NCI-H446 treated with DMSO at 0.1 percent for 48 hours (cell line): ENCODE measurements at places on chromosomes 2 and 18.

GRCh38 chr2:226798422-226799210, 1.0 kb downstream of the IRS1 start:
- DNase-seq: no peak

- DNase-seq: no peak
Observed at GRCh38 chr2:222891890-222892289, 31.1 kb downstream of the ACSL3 start.

GRCh38 chr2:225995796-225996461, 596.4 kb downstream of the NYAP2 start:
- no peak for DNase-seq

DNA sequence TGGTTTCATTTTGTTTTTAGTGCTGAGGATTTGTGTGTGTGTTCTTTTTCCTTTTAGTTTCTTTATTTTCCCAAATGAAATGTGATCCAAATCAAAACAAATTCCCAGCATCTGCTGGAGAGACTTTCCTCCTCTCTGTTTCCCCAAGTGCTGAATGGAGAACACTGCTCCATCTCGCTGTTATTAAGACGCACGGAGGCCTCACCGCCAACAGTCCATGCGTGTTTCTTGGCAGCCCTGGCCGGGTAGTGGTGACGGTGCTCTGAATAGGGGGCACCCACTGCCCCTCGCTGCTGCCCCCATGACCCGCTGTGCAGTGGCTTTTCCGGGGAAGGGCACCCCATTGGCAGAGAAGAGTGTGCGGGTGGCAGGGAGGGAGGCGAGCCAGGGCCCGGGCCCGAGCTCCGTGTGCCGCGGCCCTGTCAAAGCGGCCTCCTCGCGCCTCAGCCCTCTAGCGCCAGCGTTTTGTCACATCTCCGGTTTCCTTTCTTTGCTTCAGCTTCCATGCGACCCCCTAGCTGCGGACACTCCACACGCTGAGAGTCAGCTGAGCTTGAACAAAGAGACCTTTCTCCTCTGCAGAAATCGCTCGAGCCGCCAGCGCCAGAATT, 473.7 kb upstream of the SALL3 start:
- DNase-seq: no peak

DNA sequence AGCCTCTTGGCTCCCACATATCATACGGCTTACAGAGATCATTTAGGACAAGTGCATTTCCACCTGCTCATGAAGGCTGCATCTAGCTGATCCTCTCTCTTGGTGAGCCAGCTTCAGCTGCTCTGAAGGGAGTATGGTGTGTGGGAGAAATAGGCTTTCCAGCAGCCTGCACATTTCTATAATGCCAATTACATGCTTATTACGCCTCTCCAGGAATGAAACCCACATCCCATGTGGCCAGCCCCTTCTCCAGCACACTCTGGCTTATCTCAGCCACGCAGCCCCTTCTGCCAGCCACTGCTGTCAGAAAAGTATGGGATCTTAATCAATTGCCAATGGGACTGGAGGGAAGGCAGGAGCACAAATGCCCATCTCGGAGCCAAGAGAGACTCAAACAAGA, 117.5 kb downstream of the GALNT14 start:
- DNase-seq: no peak

GRCh38 chr2:239190361-239190760, 210.5 kb downstream of the HDAC4 start:
- DNase-seq: no peak

GRCh38 chr2:161204846-161205245, 44.6 kb downstream of the TANK start:
- no peak for DNase-seq

GRCh38 chr2:189783451-189783926, 650 bp downstream of the ORMDL1 start:
- peak; percentile 13 for DNase-seq

GRCh38 chr2:156396126-156396525, 40.1 kb upstream of the GPD2 start:
- DNase-seq: no peak
